NCI-H2081 treated with DMSO at 0.1 percent for 48 hours (cell line): ENCODE measurements at places on chromosomes 7 and 10.

DNA sequence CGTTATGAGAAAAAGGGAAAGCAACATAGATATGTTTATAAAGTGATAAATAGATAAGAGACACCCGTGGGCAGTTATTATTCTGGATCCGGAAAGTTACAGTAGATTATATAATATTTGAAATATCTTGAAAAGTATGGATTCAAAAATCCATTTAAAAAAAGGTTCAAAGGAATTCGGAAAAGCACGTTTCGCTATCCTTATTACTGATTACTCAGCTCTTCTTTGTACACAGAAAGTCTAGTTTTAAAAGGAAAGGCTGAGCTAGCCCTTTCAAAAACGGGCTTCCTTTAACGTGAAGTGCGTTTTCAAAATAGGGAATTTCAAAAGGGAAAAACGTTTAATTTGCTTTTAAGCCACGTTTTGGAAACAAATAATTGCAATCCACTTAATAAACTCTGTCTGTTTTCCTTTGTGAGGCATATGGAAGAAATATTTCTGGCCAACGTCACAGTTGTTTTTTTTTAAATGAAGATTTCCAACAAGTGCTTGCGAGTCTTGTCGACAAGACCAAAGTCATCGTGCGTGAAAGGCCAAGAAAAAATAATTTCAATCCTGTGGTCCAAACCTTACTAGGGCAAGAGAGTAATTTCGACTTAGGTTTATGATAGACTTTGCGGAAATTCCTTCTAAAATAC, 2.2 kb upstream of the SKIDA1 start:
- no peak for DNase-seq

- no peak for DNase-seq
These were observed 78.7 kb downstream of the MYOF start for GRCh38 chr10:93403152-93404047.

- DNase-seq: no peak
These were observed 32.4 kb downstream of the CCSER2 start for GRCh38 chr10:84360637-84361365.

- no peak for DNase-seq
These were observed 2.6 kb downstream of the COX19 start for GRCh38 chr7:972676-973309.

DNA sequence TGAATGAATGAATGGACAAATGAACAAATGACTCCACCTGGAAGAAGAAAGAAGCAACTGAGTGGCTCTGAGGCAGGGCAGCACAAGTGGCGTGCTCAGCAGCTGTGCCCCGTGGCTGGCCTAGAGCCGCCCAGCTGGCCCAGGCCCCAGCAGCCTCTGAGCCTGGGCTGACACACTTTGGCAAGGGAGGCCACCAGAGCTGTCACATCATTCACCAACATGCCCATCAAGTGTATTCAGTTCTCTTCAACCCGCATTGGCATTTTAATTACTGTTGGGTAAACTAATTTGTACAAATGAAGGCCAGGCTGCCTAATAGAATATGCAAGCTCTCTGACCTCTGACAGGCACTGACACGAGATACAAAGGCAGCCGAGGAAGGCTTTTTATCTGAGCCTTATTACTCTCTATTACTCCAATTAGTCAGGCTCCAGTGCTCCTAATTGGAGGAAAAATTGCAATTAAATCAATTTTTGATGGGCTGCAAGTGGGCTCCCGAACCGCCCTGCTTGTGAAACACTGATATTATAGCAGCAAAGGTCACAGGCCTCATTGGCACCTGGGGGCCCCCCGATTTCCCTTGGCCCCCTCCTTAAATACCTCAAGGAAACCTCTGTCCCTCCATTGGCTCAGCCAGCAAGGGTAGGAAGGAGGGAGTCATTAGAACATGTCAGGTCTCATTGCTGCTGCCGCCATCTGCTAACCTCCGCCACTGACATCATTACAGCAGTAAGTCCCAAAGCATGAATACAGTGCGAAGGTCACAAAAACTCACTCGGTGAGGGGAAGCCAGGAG, 41.9 kb downstream of the DPCD start:
- no peak for DNase-seq

- no peak for DNase-seq
These were observed 1.2 kb upstream of the MYPN start for GRCh38 chr10:68108051-68108450.

- DNase-seq: no peak
These were observed 55.1 kb downstream of the FZD1 start for GRCh38 chr7:91319351-91319750.

DNA sequence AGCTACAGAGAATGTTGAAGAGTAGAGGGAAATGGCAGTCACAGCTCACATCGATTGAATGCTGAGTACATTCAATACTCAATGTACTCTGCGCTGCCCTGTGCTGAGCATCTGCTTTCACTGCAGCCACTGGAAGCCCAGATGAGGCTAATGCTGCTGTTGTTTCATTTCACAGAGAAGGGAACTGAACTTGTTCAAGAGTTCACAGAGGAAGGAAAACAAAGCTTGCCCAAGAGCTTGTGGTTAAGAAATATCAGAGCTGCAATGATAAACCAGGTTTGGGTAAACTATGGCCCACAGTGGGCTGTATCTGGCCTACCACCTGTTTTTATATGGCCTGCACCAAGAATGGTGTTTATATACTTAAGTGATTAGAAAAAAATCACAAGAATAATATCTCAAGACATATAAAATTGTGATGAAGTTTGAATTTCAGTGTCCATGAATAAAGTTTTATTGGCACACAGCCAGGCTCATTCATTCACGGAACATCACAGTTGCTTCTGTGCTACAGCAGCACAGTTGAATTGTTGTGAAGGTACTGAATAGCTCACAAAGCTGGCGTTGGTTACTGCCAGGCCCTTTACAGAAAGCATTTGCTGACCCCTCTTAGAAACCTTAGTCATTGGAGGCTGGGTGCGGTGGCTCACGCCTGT, 64.1 kb downstream of the CFAP58 start:
- DNase-seq: no peak

- no peak for DNase-seq
These were observed 746 bp downstream of the ARL5B start for GRCh38 chr10:18659819-18660535.

GRCh38 chr10:110209926-110210673, 2.7 kb downstream of the MXI1 start:
- no peak for DNase-seq

DNA sequence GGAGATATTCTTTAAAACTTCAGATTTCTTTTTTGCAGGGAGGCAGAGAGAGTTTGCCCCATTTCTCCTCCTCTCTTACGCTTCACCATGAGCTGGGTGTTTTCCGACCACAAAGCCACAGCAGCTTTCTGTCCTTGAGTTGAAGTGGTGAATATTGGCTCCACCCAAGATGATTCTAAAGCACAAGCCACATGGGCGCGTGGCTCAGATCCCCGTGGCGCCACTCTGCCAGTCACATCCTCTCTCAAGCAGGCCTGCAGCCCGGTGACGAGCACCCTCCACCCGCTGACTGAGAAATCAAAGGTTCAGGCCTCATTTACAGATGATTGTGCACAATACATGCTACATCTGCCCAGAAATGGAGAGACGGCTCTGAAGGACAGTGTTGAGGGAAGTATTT, 27.6 kb upstream of the RNF32 start:
- no peak for DNase-seq

GRCh38 chr10:5932345-5932744, 42.3 kb downstream of the FBH1 start:
- DNase-seq: no peak

GRCh38 chr7:37311355-37311754, 137.3 kb downstream of the ELMO1 start:
- DNase-seq: no peak

DNA sequence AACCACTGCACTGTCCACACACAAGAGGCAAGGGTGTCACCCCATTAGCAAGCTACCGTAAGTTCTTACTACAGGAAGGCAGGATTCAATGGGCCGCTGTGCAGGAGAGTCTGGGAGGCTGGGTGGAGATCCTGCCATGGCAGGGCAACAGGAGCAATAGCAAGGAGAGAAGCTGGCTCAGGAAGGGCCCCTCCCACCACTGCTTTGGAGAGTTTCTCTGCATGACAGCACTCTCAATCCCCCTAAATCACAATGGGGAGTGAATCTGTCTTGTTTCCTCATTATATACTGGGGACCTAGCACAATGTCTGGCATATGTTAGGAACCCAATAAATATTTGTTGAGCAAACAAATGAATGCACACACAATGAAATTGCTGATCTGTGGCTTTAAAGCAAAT, 83.2 kb upstream of the SFMBT2 start:
- no peak for DNase-seq

GRCh38 chr7:98930921-98931320, 52.6 kb downstream of the TRRAP start:
- DNase-seq: no peak

DNA sequence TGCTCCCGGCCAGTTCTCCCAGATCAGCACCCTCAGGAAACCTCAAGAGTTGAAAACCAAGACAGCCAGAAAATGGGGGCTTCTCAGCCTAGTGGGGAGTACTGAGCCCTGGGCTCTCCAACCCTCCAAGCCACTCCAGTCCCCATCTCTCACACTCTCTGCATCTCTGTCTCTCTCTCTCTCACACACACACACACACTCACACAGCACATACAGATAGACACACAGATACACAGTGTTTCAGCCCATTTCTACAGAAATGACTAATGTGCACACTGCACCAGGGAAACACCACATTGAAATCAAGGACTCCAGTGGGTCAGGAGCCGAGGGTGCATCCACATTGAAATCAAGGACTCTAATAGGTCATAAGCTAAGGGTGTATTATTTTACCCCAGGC, 107.5 kb downstream of the MKI67 start:
- no peak for DNase-seq

- no peak for DNase-seq
These were observed 17.0 kb downstream of the PKD1L1 start for GRCh38 chr7:47931005-47932004.

DNA sequence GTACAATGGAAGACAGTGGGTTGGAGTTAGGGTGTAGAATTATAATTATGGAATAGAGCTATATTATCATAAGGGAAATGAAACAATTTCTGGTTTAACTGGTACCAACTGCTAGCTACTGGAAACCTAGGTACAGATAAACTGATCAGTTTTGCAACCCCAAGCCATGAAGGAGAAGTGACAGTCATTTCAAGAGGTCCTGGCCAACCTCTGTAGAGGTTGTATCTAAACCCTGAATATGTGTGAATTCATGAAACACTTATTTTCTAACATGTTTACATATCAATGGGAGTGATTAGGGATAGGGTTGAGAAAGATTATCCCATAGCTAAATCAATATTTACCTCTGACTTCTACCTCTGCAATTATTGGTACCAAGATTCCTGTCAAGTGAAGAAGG, 29.9 kb upstream of the CC2D2B start:
- no peak for DNase-seq

GRCh38 chr10:29078919-29079318, 210.0 kb upstream of the LYZL1 start:
- DNase-seq: no peak
